ENCODE measurements at places on chromosomes 12 and 14.

DNA sequence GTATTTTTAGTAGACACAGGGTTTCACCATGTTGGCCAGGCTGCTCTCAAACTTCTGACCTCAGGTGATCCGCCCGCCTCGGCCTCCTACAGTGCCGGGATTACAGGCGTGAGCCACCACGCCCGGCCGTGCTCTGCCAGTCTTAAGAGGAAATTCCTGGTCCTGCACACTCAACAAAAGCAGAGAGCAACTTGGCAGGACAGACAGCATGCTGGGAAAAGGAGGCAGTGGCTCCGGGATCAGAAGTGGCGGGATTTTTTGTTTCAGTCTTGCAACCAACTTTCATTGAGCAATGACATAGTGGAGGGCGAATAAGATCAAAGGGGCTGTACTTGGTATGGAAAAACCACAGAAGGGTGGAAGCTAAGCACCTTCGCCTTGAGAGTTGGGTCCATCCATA, 2.1 kb downstream of the CKAP4 start:
- no peak for DNase-seq

DNA sequence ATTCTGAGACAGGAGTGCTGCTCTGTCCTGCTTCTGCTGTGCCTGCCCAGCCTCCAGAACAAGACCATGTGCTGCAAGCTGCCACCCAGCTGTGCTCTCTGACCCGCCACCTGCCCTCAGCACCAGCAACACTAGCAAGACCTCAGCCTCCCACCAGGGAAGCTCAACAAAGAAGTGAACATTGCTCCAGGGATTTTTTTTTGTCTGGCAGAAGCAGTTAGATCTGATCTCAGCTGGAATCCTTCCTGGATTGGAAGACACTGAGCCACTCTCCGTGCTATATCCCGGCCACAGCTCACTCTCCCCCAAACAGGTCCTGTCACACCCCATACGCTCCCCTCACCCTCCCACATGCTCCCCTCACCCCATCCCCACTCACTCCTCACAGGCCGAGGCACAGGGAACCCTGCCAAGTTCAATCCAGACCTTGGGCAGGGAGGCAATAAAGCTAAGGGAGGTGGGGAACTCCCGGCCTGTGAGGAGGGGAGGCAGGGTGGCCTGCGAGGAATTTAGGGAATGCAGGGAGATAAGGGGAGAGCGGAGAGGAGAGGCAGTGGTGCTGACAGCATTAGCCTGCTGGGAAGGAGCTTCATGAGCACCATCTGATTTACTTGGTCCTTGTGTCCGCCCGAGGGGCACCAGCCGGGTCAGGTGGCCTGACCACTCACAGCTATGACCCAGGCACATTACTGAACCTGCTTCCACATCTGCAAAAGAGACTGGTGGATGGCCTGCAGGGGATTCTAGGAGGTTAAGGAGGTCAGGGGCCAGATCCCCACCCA, 29.7 kb downstream of the CCDC85C start:
- DNase-seq: no peak

GRCh38 chr12:13784504-13784903, 196.9 kb downstream of the GRIN2B start:
- no peak for DNase-seq

GRCh38 chr12:64667793-64668192, 57.5 kb downstream of the RASSF3 start:
- no peak for DNase-seq

GRCh38 chr12:32034045-32034444, 72.6 kb upstream of the BICD1 start:
- DNase-seq: no peak

GRCh38 chr14:50774542-50775267, 56.3 kb downstream of the NIN start:
- DNase-seq: no peak

GRCh38 chr12:89486264-89486663, 38.3 kb downstream of the GALNT4 start:
- no peak for DNase-seq

DNA sequence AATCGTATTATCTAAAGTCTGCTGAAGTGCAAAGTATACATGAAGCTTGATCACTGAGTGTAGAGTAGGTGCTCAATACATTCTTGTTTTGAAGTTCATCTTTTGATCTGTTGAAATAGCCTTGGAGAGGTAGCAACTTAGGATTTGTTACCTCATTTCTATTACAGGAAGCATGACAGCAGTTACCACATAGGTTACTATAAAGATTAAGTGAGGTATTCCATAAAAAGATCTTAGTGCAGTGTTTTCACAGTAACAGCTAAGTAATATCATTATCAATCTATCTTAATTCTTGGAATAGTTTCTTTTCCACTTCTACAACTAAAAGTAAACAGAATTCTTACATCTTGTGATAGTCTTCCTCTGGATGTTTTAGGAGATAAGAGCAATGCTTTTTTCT, 50.9 kb downstream of the BTBD7 start:
- no peak for DNase-seq

Data from activated naive CD4-positive, alpha-beta T cell treated with anti-CD3 and anti-CD28 coated beads for 36 hours (primary cell).